Foreskin keratinocyte (primary cell): ENCODE measurements at places on chromosomes 11 and 22.

DNA sequence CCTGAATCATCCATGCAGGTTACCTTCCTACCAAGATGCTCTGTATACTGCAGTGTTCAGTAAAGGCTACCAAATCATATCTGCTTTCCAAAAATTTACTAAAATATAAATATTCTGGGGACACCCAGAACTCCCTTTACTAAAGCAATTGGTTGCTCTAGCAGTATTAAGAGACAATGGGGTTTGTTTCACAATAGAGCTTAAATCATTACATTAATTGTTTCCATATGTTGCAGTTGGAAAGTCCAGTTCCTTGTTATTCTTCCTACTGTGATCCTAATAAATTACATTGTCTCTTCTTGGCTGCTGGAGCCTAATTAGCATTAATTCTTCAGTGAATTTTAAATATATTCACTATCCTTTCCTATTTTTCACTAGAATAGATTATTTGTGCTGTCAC, 316.0 kb upstream of the MTNR1B start:
- no peak for DNase-seq

DNA sequence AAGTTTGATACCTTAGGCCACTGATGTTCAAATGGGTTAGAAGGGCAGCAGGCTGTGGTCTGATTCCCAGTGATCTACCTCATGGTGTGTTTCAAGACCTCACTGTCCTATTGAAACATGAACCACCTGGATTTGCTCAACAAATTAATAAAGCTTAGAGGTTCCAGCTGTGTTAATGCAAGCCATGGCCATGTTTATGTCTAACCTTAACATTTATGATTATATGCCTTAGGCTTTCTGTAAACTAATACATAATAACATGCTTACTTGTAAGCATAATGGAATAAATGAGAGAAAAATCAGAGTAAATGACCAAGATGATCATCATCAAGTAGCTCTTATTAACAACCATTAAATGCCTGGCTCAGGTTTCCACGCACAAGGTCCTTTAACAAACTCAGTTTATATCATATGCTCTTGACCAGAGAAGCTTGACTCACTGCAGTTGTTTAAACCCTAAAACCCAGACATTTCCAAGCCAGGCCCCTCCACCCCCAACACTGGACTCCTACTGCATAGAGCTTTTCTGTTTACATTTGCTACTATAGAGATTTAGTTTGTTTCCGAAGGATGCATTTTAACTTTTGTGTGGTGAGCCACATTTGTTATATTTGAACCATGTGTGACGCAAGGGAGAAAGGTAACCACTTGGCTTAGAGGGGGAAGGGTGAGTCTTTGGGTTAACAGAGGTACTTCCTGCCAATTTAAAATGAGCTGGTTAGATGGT, 43.7 kb downstream of the KREMEN1 start:
- no peak for DNase-seq

DNA sequence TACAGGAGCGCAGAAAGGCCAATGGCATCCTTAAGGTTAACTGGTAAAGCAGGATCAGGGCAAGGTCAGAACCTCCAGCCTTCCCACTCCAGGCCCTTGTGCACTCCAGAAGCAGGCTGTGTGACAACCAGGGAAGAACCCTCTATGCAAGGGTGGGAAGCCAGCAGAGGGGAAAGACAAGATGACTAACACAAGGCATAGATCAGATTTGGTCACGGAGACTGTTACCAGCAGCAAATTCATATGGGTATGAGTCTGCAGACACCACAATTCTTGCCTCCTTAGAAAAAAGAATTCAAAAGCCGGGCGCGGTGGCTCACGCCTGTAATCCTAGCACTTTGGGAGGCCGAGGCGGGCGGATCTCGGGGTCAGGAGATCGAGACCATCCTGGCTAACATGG, 39.8 kb upstream of the MTNR1B start:
- DNase-seq, result peak; percentile 39

DNA sequence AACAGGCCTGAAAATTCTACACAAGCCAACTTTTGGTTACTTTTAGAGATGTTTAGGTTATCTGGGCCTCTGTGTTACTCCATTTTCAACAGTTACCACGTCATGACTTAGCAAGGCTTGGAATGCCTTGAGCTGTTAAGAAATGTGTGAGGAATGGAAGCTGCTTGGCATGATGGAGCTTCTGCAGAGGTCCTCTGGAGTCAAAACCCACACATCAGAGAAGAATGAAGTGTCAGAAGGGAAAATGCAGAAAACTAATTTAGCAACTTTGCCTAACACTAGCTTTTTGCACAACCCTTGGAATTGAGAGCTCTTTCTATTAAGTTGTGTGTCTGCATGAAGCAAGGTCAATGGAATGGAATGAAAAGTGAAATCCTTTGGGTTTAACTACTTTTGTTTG, 27.4 kb downstream of the FAT3 start:
- DNase-seq, result no peak

DNA sequence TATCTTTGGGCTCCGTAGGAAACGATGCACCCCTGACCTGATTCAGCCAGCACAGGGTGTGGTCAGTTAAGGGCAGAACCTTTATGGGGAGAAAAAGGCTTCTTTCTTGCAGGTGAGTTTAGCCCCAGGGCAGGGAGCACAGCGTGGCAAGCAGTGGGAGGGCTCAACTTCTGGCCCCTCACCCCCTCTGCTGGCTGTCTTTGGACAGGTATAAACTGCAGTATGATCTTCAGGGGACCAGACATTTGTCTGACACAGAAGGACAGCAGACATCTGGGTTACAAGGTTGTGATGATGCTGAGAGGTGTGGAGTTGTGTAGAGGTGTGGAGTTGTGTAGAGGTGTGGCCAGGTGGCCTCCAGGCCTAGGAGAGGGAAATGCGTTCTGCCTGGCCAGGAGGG, 324.0 kb upstream of the PLET1 start:
- peak; percentile 10 for DNase-seq

- DNase-seq, result no peak
Observed at GRCh38 chr11:131685906-131686305, 315.5 kb downstream of the NTM start.

DNA sequence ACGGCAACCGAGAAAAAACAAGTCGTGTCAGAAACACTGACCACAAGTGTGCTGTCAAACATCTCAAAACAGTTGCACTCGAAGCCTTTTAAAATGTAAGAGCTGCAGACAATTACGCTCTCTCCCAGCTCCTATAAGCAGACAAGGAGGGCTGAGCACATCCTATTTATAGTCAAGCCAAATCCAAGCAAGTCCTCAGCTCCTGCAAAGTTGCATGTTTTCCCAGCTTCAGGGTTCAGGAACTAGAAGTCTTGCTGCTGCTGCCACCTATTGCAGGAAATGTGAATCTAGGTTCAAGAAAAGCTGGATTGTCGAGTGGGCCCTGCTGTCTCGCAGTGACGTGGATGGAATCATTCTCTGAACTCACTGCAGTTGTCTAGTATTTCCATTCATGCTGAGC, 15.5 kb downstream of the EFCAB6 start:
- DNase-seq, result peak; percentile 17

DNA sequence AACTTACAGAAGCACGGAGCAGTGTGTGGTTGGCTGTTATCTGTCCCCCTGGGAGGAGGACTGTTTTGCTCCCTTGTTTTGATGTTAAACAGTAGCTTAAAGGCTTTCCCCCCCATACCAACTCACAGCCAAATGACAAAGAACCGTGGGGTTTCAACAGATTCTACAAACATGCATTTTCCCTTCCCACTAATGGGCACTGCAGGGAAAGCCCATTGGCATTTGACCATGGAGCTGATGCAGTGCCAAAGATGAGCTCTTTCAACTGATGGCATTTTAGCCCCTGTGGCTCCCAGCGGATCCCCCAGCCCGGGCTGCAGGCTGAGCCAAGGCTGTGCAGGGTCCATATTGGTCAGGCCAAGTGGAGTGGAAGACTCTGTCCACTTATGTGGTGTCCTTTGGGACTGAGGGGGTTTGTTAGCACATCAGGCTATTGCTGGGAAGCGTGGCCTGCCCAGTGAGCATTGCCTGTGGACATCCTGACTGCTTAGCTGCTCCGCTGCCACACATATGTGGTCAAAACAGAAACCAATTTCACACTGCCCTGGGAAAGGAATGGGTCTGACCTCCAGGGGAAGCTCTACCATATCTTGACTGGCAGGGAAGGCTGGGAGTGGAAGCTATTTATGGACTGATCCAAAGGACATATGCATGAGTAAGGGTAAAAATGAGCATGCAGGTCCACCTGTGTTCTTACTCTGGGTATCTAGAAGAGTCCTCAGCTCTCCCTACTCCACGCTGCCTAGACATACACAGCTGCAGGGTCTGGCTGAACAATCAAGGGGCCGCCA, 116.4 kb upstream of the PARVA start:
- no peak for DNase-seq

- DNase-seq, result no peak
Observed at GRCh38 chr11:43504316-43504950, 145.7 kb downstream of the TTC17 start.

DNA sequence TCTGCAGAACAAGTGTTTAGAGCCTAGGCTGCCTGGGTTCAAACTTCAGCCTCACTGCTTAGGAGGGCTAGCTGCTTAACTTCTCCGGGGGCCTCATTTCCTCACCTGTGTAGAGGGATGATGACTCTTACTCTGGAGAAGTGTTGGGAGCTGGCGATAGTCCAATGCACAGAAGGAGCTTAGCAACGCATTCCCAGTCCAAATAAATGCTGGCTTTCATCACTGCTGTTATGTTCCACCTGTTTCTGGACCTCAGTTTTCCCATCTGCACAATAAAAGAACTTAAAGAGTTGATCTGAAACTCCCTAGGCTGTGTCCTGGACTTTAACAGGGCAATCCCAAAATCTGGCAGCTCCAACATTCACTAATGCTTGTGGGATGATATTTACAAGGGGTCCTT, 337.8 kb downstream of the MIAT start:
- no peak for DNase-seq

DNA sequence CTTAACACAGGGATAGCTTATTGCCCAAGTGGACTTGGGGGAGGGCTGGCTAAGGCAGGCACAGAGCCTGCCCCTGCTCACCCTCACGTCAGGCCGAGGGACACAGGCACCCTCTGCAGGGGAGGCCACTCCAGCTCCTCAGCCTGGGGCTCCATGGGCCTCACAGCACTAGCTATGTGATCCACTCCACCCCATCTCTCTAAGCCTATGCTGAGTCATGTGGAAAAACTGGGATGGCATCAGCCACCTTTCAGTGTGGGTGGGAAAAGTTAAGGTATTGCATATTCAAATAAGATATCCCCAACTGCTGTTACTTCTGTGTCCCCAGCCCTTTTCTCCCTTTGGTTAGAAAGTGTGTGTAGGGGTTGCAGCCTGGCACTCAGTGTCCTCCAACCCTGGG, 22.3 kb downstream of the RANGAP1 start:
- no peak for DNase-seq
